ENCODE measurements at places on chromosomes 6 and 20. TPM values are rescaled to one million over a fixed set of nuclear protein-coding genes. Genes with fewer than 3 reads are reported as not detected.
A peak's percentile ranks its signal among the peaks of the same experiment; 100 is the strongest.

DNA sequence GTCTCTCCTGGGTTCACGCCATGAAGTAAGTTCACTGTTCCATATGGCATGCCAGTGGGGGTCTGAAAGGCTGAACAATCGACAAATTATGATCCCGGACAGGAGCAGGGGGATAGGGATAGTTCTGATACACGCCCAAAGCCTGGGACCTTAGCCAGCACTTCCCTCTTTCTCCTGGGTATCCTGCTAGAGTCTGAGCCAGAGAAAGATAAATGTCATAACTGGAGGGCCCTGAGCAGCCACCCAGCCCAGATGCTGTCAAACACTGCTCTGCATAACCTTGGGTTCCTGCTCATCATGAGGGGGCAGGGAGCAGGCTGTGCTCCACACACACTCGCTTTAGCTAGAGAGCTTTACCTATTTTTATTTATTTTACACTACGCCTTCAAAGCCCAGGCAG is 12.3 kb downstream of the EDEM2 start:
- DNase-seq, result no peak

DNA sequence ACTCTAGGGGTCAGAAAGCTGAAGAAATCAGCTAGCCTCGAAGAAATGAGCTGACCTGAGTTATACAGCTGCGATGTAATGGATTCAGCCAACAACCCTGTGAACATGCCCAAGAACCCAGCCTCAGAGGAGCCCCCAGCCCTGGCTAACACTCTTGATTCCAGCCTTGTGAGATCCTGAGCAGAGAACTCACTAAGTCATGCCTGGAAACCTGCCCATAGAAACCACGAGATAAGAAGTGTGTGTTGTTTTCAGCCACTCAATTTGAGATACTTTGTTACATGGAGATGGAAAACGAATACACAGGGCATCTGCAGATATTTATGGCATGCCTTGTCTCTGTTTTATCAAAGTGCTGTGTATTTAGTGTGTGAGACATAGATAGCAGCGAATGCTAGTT is 265.2 kb downstream of the QKI start:
- DNase-seq, result no peak

DNA sequence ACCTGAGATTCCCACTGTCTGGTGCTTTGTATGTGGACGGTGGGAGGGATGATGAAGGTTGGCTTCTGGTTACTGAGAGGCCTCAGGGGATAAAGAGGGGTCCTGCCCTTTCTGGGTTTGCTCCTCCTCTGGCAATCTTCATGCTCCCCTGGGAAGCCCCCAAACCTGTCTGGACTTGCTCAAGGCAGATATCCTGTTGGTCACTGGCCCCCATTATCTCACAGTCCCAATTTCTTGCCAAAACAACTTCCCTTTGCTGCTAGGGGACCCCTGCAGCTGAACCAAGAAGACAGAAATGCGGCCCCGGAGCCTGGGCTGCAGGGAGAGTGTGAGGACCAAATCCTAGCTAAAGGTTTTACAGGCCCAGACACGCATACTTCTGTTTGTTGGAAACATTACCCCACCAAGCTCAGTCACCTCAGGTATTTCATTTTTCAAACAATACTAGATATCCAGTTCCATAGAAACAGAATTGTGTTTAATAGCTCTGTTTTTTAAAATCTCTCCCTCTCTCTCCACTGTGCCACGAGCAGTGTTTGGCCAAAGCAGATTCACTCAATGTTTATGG is 63.4 kb upstream of the MRPS10 start:
- no peak for DNase-seq

GRCh38 chr20:24158281-24158680 is 169.7 kb upstream of the GGTLC1 start:
- DNase-seq, result no peak

GRCh38 chr6:4394786-4395185 is 259.4 kb upstream of the ECI2 start:
- DNase-seq, result no peak

DNA sequence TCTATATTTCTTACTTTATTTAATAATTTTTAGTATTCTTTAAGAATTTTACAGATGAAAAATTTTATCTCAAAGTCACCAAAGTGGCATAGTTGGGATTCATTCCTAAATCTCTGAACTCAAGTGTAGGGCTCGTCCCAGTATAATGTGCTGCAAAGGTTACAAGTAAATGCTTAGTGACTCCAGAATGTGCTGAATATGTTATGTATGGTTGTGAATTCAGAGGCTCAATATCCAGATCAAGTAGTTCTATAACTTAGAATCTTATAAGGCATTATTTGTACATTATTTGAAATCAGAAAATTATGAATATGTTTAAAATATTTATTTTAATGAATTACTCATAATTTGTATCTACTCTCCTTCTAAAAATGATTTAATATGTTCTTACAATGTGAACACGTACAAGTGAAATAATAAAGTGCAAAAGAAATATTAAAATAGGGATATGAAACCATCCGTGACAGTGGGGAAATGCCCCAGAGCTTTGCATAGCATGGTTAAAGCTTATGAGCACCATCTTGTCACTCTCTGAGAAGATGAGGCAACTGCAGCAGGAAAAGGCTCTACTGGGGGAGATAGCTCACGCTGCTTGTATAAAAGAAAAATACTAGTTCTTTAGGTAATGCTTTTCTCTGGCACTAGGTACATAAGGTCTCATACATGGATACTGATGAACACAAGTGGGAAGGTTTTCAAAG is 259.0 kb downstream of the FOXC1 start:
- DNase-seq, result no peak

DNA sequence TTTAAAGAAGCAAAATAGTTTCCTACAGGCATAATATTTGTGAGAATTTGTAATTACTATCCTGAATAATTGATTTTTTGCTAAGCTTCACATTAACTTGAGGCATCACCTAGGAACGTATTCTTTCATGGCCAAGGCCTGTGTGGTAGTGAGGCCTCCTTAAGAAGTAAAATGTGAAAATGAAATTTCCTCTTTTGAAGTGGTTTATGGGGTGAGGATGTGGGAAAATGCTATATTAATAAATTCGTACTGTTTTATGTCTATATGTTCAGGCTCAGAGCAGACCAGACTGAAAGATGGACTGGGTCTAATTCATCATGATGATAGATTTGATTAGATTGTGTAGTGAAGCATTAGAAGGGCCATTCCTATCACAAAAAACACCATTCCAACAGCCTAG is 33.1 kb downstream of the MYLIP start:
- no peak for DNase-seq

DNA sequence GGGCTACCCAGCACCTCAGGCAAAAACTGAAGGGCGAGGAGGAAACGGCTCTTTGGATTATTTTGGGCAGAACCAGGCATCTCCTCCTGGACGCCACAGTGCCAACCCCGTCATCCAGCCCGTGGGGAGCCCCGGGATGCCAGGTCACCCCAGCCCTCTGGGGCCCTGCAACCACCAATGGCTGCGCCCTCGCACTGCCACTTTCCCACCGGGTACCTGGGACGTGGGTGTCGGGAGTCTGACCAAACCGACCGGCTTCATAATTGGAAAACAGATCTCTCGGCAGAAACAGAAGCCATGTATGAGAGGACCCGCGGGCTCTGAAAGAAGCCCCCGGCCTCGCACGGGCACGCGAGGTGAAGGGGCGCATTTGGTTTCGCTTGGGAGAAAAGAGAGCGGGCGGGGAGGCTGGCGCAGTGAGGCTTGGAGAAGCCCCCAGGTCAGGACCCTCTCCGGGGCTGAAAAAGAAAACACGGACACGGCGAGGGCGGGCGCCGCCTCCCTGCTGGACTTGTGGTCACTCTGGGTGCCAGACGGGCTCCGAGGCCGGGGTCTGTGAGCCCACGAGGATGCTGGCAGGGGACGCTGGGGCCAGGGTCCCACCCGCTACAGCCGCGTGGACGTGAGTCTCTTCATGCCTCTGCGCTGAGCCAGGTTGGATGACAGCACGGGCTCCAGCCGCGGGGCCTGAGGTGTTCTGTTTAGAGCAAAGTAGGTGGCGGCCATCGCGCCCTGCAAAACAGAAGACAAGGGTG is 29.6 kb upstream of the MPC1 start:
- no peak for DNase-seq

Gene GTSF1L
- not detected for total RNA-seq

- DNase-seq, result no peak
Measured at GRCh38 chr6:124967444-124967843, 5.2 kb downstream of the RNF217 start.

DNA sequence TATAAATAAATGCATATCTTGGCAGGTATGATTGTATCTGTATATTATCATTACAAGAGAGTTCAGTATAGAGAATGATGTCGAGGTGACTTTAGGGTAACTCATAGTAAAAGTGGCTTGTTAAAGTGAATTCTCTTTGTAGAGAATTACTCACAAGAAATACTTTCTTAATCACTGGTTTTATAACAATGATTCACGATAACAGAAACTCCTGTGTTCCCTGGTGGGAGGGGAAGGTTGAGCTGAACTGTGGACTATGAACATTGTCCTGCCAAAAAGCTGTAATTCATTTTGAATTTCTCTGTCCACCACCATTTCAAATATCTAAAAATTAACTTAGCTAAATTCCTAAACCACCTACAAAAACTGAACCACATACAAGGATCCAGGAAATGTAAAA is 7.7 kb downstream of the TPMT start:
- no peak for DNase-seq

GRCh38 chr6:36312854-36313648 is 23.6 kb downstream of the BNIP5 start:
- no peak for DNase-seq

GRCh38 chr20:37574199-37574890 is 46.7 kb upstream of the BLCAP start:
- no peak for DNase-seq

DNA sequence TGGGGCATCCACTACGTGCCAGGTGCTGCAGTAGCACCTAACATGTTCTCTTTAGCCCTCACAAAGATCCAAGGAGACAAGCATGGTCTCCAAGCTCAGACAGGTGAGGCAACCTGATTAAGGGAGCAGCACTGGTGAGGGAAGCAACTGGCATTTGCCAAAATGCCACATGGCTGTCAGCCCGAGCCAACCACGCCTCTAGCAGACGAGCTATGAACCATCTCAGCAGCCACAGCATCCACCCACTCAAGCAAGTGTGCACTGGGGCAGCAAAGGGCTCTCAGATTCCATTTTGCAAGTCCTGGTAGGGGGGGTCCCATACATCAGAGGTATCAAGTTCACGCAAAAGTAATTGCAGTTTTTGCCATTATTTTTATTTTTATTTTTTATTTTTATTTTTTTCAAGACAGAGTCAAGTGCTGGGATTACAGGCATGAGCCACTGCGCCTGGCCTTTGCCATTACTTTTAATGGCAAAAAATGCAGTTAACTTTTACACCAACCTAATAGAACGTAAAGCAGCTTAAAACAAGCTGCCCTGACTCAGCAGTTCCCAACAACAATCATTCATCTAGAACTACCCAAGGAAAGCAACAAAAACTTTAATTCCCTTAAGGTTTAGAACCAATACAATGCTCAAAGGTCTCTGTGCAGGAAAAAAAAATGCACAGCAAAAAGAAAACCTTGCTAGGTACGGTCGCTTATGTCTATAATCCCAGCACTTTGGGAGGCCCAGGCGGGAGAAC is 36.3 kb upstream of the SPDEF start:
- peak; percentile 93 for DNase-seq

- DNase-seq, result no peak
Measured at GRCh38 chr6:24822696-24823095, 24.0 kb upstream of the ARMH2 start.

- DNase-seq, result no peak
Measured at GRCh38 chr6:149614337-149614736, 34.2 kb downstream of the KATNA1 start.

- no peak for DNase-seq
Measured at GRCh38 chr6:90583179-90583835, 3.6 kb downstream of the MAP3K7 start.

DNA sequence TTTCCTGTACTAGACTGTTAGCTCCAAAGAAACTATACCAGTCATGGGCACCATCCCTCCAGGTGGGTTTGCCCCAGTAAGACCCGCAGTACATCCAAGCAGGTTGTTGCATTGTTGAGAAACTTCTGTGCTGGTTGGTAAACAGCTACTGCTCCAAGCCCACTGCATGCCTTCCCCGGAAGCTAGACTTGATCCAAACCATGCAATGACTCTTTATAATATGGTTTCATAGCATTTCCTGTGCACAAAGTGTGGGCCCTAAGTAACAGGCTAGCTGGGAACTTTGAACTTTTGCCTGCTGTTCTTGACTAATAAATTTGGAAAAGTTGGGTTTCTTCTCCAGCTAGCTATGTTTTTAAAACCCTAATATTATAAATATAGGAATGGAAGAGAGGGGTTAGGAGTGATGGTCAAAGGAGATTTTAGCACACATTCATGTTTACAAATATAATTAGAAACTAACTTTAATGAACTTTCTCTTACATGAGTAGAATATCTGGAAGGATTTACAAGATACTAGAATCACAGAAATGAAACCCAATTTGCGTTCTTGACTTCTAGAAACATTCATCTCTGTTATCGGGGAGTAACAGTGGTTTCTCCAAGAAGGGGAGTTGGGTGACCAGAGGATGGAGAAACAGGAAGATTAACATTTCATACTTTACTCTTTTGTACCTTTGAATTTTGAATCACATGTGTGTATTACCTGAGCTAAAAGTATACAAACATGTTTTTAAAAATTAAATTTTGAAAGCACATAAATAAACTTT is 51.7 kb downstream of the GFOD1 start:
- no peak for DNase-seq

Gene BHLHE23
- total RNA-seq, result not detected

DNA sequence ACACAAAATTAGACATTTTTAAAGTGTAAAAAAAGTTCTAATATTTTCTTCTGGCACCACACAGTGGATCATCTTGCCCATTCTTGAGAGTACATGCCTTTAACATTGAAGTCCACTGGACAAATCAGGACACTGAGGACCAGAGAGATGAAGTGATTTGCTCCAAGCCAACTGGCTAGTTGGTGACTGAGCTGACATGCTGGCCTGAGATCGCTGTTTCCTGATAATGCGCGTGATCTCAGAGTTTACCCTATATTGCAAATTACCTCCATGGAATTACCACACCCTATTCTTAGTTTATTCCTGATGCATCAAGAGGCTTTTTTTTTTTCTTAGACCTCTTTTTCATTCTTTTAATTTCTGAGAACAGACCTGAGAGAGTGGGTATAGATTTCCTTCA is 432.8 kb downstream of the CD83 start:
- DNase-seq, result no peak

DNA sequence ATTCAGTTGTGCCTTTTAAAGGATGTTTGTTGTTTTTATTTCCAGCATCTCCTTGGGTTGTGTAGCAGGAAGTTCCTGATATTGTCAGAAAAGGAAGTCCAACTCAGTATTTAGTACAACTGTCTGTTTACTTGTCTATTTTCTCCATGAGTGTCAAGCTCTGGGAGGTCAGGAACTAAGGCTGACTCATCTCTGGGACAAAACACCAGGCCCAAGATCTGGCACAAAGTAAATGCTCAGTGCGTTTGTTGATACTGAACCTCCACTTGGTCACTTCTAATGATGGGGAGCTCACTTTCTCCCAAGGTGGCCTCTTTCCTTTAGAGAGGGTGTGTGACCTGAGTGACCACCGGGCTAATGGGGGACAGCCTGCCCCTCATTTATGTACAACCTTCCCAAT is 12.6 kb upstream of the PIGU start:
- DNase-seq, result no peak

Measured in G401 (cell line).